ENCODE measurements at places on chromosomes 12 and 14. TPM values are rescaled to one million over a fixed set of nuclear protein-coding genes. Genes with fewer than 3 reads are reported as not detected.

Gene OR6C2
- total RNA-seq: not detected

DNA sequence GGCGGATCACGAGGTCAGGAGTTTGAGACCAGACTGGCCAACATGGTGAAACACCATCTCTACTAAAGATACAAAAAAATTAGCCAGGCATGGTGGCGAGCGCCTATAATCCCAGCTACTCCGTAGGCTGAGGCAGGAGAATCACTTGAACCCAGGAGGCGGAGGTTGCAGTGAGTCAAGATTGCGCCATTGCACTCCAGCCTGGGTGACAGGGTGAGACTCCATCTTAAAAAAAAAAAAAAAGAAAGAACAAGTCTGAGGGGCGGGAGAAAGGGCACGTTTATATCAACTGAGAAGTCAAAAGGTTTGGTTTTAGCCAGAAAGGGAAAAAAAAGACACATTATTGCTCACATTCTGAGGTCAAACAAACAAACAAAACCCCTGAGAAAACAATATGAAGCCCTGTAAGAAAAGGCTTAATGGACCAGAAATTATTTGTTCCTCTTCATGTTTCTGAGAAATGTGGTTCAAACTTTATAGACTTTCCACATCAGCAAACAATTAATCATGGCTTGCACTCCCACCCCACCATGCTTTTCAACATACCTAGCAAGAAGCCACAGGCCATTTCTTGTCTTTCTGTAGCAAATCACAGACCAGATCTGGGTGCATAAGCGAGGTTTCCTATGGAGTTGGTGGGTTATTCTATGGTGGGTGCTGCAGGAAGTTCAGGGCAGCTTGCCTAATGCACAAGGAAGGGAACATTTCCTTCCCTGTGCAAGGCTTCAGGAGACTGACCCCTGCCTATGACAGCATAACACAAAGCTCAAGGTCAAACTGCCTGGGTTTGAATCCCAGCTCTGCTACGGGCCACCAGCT, 80.1 kb downstream of the SSPN start:
- peak; percentile 50 for DNase-seq

DNA sequence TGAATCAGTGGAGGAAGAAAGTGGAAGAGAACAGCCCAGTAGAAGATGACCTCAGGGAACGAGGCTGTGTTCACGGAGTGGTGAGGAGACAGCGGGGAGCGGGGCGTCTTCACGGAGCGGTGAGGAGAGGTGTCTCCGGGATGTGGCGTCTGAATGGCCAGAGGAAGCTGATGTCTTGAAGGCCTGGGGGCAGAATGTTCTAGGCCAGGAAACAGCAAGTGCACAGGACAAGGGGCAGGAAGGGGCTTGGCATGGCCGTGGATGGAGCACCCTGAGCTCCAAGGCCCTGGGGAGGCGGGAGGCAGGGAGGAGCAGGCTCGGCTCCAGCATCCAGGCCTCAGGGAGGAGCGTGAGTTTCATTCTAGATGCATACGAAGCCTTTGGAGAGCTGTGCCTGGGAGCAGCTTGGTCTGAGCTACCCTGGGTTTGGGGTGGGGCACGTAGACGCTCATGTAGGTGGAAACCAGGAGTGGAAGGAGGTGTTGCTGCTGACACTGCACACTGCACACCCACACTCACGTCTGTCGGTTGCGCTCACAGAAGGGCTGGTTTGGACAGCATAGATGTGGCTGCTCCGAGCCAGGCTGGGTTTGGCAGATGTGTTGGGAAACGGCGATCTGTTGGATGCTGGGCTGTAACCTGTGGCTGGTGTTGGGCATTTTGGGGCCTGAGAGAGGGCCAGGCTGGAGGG, 131.6 kb downstream of the ADGRD1 start:
- peak; percentile 2 for DNase-seq

Gene DDN
- total RNA-seq: not detected

Gene ACVRL1
- 1.7 TPM for total RNA-seq

DNA sequence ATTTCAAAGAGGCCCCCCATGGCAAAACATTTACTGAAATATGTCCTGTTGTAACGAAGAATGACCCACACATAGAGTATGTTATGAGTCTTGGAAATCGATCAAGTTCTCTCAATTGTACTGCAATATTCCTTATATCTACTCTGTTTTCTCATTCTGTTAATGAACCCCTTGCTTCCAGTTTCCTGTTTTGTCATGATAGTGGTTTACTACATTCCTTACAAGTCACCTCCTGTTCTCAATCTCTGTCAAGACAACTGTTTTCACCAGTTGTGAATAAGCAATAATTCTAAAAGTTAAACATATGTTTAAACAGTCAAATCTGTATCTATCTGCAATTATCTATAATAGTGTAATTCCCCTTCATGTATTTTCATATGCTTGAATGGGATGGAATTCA, 16.4 kb upstream of the ARID2 start:
- DNase-seq: no peak

- no peak for DNase-seq
Measured at GRCh38 chr12:67525617-67525884, 123.0 kb upstream of the DYRK2 start.

DNA sequence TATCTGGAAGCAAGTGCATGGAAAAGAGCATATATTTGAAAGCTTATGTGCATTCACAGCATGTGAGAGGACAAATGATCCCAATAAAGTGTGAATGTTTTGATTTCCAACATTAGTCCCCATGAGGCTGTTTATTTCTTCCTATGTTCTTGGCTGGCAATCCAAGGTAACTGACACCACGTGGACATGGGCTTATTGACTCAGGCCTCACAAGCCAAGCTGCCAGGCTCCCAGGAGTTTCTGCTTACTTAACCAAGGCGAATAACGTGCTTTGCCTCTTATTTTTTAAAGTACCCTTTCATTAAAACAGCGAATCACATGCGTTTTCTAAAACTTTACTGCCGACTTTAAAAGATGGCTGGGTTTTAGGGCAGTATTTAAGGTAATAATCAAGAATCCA, 441.7 kb downstream of the FUT8 start:
- DNase-seq: no peak

Gene SAV1
- 36.5 TPM for total RNA-seq

Gene BEST3
- total RNA-seq: 0.29 TPM

- DNase-seq: peak; percentile 52
Measured at GRCh38 chr12:93198086-93198485, 179.6 kb upstream of the NUDT4 start.

Gene ABCC9
- total RNA-seq: 0.03 TPM

GRCh38 chr14:97499790-97500481, 702.8 kb downstream of the VRK1 start:
- peak; percentile 65 for DNase-seq

Gene SLC5A8
- total RNA-seq: not detected

Gene PLEK2
- 12.8 TPM for total RNA-seq

DNA sequence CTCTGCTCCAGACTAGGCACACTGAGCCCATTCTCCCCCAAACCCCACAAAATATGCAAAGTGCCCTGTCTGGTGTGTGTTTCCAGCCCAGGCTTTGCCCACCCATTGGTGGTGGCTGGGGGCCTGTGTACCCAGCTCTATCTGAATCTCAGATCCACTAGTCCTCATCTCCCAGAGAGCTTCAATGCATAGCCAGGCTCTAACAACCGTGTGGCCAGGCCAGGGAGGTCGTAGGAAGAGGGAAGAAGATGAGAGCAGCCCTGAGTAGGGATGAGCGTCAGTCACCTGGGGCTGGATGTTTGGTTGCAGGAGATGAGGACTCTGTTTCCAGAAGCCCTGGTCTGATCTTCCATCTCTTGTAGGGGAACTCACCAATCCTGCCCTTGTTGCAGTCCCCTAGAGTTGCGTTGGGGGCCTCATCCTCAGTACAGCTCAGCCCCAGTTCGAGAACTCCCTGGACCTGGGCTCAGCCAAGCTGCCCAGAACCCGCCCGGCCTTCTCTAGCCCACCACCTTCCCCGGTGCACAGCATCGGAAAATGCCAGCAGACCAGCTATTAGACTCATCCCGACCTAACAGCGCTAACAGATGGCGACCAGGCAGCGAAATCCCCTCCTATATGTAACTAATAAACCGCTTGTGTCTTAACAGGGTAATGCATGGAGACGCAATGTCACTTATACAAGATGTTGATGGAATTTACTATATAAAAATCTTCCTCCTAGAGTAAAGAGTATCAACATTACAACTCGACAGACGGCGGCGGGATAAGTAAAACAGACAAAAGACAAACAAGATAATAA, 3.2 kb upstream of the LHX5 start:
- no peak for DNase-seq

Gene TMTC1
- total RNA-seq: 6.7 TPM

GRCh38 chr12:6963016-6963731, 7.3 kb downstream of the PHB2 start:
- DNase-seq: no peak

Gene C3AR1
- total RNA-seq: 0.40 TPM

GRCh38 chr12:62435303-62436163, 31.1 kb upstream of the MON2 start:
- peak; percentile 64 for DNase-seq

- no peak for DNase-seq
Measured at GRCh38 chr14:102057480-102058114, 29.2 kb downstream of the HSP90AA1 start.

DNA sequence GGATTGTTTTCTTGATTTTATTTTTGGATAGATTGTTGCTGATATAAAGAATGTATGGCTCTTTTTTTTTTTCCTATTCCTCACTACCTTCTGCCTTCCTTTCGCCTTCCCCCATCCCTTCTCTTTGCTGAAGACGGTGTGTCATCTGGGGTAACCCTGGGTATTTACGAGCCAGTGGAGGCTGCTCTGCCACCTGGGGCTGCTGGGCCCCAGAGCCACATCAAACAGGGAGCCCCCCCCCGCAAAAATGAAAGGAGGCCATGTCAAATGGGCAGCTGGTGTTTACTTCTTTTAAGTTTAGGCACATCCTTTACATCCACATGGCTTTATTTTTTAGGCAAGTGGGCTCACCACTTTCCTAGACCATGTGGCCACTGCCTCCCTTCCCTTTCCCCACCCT, 25.4 kb downstream of the CHST11 start:
- no peak for DNase-seq

Gene MAP1LC3B2
- 0.17 TPM for total RNA-seq

GRCh38 chr14:100271247-100271939, 32.4 kb downstream of the YY1 start:
- peak; percentile 21 for DNase-seq

Gene DEPDC4
- 2.4 TPM for total RNA-seq

Measured in Daoy (cell line).